Brain pericyte (primary cell): ENCODE measurements at places on chromosomes 2 and 18.
A peak's percentile ranks its signal among the peaks of the same experiment; 100 is the strongest.

- DNase-seq = no peak
Observed at GRCh38 chr2:95022309-95023221, 2.9 kb upstream of the MAL start.

DNA sequence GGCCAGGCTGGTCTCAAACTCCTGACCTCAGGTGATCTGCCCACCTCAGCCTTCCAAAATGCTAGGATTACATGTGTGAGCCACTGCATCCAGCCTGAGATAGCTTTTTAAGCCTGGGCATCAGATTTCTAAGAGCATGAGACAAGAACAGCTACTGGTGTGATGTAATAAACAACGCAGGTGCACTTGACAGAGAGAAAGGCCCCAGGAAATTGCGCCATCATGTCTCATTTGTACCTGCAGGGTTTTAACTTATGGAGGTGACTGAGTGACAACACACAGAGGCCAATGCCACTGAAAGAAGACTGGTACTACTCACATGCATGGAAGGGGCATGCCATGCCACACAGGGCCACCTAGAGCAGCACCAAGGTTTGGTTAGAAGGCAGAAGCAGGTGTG is 209.4 kb downstream of the SP3 start:
- no peak for DNase-seq

DNA sequence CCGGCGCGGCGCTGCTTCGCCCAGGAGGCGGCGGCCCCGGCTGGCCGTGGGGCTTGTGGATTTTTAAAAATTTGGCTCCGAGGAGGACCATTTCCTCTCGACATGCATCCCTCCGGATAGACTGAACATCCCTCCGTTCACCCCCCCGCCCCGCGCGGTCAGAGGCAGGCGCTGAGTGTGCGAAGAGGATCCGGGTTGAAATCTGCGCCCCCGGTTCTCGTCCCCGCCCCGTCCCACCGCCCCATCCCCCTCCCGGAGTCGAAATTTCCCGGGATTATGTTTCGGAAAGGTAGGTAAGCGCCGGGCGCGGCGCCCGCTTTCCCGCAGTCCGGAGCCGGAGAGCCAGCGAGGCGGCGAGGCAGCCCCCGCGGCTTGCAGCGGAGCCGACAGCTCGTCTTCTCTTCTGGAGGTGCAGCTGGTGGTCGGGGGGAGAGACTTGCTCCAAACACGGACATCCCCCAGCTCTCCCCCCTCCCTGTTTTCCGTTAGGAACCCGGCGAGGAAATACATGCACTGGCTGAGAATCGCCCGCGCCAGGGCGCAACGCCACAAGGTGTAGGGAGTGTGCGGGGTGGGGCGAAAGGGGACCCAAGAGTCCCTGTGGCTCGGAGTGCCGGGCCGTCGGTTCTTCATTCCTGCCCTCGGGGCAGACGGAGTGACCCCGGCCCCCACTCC is at the start of gene PRKCE:
TSS of gene PRKCE (plus strand) at position 261 of the 675 bp plus-strand sequence.
- no peak for DNase-seq

DNA sequence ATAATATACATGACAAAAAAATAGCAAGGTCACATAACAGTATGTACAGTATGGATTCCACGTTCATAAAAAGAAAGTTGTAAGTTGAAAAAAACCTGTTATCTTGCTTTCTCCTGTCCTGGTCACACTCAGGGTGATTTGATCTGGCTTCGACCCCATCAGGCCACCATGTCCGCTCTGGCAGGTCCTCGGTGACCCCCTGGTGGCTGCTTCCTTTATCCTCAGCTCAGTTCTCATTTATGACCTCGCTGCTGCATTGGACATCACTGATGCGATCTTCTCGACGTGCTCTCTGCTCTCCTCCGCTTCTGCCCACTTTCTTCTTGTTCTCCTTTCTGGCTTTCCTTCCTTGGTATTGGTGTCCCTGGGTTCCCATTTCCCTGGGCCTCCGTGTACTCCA is 29.7 kb downstream of the DGKD start:
- DNase-seq = no peak

GRCh38 chr2:31802711-31803110 is 208.1 kb downstream of the MEMO1 start:
- DNase-seq = no peak

DNA sequence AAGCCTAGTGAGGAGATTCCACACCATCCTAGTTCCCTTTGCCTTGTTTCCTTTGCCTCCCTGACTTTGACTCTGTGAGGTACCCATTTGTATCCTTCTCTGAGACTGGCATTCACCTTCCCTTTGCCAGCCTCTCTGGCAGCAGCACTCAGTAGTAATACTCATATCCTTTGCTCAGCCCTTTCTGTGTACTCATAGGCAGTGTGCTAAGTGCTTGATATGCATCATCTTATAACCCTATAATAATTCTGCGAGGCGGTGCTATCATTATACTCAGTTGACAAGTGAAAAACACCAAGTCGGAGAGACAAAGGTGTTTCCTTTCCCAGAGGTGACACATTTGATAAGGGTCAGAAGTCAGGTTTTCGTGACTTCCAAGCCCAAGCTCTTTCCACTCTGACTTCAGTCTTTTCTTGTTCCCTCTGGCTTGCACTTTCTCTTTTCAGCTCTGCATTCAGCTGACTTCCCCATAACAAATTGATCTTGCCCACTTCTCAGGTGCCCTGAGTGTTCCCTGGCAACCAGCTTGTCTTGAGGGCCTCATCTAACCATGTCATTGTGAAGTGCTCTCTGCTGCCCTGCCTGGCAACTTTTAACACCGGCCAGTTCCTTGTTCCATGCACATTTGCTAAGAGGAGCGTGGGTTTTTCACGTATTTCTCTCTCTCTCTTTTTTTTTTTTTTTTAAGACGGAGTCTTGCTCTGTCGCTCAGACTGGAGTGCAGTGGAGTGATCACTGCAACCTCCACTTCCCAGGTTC is 94.5 kb upstream of the UPP2 start:
- no peak for DNase-seq

DNA sequence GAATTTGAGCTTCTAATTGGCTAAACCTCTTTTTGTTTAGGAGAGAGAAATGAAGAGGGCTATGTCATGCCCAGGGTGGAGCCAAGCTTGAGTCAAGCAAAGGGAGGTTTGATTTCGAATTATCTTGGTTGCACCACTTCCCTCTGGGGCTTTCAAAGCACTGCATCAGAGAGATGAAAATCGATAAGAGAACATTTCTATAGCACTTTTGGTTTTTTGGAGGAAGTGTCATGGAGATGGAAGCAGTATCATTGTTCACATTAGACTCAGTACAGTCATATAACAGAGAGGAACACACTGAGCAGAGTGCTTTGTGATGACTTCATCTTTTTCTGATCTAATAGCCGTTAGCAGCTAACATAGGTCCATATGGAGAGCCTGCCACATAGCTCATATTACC is 120.3 kb upstream of the UXS1 start:
- DNase-seq = no peak

DNA sequence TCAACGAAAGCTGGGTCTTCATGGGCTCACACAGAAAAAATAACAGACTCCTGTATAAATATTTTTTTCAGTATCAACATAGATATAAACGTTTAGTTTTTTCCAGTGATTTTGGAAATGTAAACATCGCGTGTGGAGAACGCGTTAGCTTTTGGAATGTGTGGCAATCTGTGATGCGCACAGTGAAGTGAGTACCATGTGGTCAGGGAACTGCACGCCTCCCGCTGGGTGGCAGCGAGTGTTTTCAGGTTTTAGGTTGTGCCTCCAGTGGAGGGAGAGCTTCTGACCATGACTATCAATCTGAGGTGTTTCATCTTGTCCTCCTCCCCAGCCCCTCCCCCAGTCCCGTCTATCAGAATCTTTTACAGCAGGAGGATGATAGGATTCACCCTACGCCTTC is 127.8 kb downstream of the ARHGAP28 start:
- DNase-seq = peak; percentile 26

DNA sequence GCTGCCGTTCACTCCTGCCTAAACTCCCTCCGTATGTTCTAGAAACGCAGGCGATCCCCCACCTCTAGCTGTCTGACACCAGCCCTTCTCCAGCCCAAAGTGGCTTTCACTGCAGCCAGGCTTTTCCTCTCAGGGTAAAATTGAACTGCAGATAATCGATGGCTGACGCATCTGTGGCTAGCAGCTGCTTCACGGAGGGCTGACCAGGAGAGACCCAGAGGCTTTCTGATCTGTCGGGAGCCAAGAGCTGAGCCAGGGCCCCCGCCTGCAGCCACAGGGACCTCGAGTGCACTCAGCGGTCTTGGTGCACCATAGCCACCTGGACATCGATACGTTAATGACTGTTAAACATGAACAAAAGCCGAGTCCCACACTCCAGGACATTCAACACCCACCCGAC is 107.5 kb downstream of the MBP start:
- no peak for DNase-seq

GRCh38 chr2:22748909-22749308 is 636.1 kb upstream of the KLHL29 start:
- DNase-seq = no peak

DNA sequence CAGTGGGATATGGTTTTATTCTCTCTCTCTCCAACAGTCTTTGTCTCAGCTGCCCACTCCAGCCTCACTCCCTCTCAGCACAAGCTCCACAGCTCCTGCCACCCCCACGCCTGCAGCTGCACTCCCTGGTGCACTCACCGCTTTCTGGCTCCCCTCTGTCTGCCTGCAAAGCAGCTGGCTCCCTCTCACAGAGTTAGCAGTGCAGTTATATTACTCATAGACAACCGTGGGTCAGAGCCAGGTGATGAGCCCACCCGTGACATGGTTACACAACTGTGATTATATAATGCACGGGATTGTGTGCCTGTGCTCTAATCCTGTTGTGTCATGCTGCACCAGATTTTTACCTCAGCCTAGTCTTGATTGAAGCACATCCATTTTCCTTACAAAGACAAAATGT is 276.9 kb upstream of the CHAC2 start:
- peak; percentile 5 for DNase-seq

DNA sequence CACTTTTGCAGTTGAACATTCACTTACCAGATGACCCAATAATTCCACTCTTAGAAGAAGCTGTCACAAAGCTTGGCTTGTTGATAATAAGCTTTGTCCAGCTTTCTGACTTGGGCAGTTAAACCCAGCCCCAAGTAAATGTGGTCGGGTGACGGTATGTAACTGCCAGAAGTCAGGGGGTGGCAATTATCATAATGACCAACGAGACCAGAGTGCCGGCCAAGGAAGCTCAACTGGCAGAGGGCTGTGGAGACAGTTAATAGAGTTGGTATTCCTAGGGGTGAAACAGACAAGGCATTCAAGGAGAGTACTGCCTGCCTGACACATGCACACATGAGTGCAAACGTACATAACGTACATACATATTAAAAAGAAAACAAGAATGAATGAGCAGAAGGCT is 116.7 kb downstream of the EIPR1 start:
- DNase-seq = no peak

DNA sequence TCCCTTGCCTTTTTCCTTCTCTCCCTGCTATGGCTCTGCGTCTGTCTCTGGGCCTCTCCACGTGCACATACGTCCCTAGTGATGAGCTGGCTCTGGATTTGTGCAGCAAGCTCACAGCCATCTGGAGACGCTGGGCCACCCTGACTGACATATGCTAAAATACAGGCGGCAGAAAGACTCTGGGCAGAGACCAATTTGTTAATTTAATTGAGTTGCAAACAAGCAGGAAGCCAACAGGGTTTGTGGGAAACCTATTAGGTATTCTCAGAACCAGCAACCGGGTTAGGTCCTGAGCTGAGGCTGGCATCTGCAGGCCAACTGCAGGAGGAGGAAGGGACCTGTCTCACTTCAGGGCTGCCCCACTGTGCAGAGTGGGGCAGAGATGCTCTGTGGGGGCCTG is 53.5 kb upstream of the SMAD2 start:
- DNase-seq = no peak

GRCh38 chr18:23380001-23380550 is 73.0 kb upstream of the RIOK3 start:
- no peak for DNase-seq

DNA sequence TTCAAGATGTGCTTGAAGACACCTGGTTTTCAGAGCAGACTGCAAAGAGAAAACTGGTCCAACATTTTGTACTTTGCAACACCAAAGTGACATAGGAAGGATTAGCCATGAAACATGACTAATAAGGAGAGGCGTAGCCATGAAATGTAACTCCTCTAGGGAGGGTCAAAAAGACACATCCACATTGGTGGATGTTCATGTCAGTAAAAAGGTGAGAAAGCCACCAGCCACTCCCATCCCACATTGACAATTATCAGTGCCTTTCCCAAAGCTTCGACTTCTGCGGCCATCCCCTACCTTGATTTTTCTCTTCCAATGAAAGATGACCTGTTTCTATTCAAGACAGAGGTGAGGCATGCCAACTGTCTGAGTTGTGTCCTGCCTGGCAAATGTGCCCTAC is 223.2 kb downstream of the ALK start:
- DNase-seq = no peak

GRCh38 chr2:238573065-238573778 is 146.5 kb downstream of the ASB1 start:
- no peak for DNase-seq

DNA sequence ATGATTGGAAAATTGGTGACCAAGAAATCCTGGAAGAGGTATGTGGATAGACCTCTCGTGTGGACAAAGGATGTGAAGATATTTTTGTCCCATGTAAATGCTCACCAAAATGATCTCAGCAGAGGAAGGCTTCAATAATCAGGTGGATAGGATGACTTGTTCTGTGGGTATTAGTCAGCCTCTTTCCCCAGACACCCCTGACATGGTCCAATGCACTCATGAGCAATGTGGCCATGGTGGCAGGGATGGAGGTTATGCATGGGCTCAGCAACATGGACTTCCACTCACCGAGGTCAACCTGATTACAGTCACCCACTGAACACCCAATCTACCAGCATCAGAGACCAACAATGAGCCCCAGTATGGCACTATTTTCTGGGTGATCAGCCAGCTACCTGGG is 20.2 kb downstream of the CHRNA1 start:
- DNase-seq = no peak

GRCh38 chr2:84894758-84895520 is 10.5 kb upstream of the TMSB10 start:
- DNase-seq = no peak

- no peak for DNase-seq
Observed at GRCh38 chr2:62817995-62818713, 112.6 kb downstream of the EHBP1 start.

- DNase-seq = no peak
Observed at GRCh38 chr2:145416640-145417039, 896.7 kb upstream of the ZEB2 start.

DNA sequence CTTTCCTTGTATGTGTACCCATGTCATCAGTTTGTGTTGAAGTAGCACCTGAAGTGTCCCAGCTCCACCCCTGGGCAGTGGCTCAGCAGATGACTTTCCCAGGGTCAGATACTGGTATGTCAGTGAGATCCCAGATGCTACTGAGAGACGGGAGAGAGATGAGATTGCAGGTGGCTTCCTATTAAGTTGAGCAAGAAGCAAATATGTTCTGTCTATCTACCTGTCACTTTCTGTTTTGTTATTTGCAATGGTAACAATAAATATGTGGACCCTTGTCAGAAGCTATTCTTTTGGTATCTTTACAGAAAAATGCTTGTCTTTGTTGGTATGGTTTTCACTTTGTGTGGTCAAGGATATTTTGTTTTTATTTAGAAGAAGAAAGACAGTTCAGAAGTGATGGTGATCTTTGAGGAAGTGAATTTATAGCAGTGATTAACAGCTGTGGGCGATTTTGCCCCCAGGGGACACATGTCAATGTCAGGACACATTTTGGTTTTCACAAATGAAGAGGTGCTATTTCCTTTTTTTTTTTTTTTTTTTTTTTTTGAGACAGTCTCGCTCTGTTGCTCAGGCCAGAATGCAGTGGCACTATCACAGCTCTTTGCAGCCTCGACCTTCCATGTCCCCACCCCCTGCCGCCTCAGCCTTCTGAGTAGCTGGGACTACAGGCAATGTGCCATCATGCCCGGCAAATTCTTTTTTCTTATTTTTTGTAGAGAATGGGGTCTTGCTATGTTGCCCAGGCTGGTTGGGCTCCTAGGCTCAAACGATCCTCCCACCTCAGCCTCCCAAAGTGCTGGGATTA is 21.4 kb downstream of the MGAT5 start:
- DNase-seq = no peak
